ENCODE measurements at places on chromosomes 7 and 10.

- DNase-seq: no peak
Measured at GRCh38 chr10:48523820-48524758, 80.8 kb downstream of the ARHGAP22 start.

DNA sequence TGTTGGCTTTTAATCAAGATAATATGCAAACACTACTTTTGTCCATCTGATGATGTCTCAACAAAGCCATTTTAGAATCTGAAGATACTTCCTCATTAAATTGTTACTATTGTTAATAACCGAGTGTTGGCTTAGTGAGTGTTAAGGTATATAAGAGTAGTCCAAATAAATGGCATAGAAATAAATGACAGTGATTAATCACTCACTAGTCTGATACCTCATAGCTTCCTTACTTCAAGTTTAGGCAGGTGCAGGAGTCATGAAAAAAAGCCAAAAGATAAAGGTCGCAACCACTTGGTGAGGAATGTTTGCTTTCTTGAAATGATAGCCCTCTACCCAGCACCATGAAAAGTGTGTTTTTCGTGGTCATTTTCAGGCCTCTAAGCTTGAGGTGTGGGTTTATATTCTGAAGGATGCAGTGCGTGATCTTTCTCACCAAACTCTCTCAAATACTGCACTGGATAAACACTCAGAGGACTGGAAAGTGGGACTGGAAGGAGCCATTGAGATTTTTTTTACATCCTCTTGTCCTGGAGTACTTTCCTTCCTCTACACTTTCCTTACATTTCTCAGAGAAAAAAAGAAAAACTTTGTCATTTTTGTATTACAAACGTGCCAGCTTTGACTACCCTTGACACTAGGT lies 138.1 kb downstream of the KIAA1217 start:
- DNase-seq: no peak

GRCh38 chr7:151712810-151713125 lies 164.1 kb downstream of the PRKAG2 start:
- DNase-seq: no peak

- DNase-seq: no peak
Measured at GRCh38 chr7:87119581-87119980, 32.7 kb upstream of the DMTF1 start.

GRCh38 chr10:26481914-26482550 lies 43.9 kb downstream of the APBB1IP start:
- DNase-seq: no peak

- peak; percentile 24 for DNase-seq
Measured at GRCh38 chr7:66239467-66239856, 34.3 kb downstream of the TPST1 start.

DNA sequence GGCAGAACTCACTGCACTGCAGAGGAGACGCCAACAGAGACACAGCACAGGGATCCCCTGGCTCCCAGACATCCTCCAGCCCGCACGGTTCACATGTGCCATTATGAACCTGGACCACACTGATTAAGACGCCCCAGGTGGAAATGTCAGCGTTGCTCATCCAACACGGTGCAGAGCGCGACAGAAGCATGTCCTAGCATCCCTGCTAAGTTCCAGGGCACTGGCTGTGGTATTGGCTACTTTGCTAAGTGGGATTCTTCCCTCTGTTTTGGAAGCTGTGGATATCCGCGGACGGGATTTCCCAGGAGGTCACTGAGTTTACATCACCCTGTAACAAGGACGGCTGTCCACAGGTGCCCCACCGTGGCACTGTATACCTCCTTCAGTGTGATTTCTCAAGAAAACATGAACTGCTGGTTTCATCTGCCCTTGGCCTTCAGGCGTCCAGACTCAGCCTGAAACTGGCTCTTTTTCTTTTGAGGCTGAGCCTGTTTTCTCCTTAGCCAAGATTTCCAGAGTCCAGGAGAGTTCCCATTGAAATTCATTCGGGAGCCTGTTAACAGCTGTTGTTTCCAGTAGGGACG lies 324.0 kb downstream of the WDR37 start:
- DNase-seq: no peak

GRCh38 chr10:32890444-32890843 lies 67.6 kb downstream of the ITGB1 start:
- DNase-seq: no peak

GRCh38 chr7:32616625-32617024 lies 121.3 kb downstream of the AVL9 start:
- peak; percentile 74 for DNase-seq

DNA sequence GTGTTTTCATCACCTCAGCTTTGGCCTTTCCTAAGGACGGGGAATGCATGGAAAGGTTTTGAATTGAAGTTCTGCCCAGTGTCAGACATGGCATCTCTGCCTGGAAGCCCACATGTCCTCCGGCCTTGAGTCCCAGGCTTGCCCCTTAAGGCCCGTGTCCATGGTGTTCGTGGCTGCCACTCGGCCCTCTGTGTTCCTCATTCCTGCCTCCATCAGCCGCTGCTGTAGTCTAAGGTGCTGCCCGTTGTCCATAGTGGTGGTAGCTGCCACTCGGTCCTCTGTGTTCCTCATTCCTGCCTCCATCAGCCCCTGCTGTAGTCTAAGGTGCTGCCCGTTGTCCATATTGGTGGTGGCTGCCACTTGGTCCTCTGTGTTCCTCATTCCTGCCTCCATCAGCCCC lies 180.7 kb upstream of the SHH start:
- DNase-seq: no peak

DNA sequence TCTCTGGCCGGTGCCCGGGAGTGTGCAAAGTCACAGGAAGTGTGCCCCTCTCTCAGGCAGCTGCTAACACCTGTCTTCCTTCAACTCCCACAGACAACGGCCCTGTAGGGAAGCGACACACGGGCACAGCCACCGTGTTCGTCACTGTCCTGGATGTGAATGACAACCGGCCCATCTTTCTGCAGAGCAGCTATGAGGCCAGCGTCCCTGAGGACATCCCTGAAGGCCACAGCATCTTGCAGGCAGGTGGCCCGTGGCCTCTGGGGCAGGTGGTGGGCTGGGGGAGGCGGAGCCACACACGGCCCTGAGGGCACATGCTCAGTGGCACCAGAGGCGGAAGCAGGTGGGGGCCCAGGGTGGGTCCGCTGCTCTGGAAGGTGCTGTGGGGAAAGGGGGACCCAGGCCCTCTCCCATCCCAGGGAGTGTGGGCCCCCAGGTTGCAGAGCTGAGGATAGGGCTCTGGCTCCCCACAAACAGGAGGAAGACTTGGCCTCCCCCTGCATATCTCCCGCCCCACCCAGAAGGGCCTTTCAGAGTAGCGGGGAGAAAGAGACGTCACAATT lies 6.9 kb downstream of the C10orf105 start:
- no peak for DNase-seq

GRCh38 chr7:99731638-99732374 lies 3.2 kb downstream of the CYP3A7 start:
- DNase-seq: no peak

DNA sequence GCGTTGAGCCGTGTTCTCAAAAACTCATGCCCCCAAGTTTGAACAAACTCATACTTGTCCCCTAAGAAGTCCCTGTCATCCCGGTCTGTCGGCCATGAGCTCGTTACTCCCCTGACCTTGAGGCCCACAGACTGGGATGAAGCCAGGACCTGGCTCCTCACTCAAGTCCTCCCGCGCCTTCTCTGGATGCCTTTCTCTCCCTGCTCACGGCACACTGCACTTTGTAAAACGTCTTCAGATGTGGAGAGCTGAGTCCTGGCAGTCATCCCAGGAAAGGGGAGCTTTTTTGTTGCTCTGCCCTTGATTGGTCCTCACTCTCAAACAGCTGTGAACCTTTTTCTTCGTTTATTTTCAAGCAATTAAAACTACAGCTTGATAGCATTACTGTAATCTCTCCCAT lies 110.8 kb downstream of the JAZF1 start:
- DNase-seq: peak; percentile 79

GRCh38 chr7:107213945-107214344 lies 45.1 kb downstream of the HBP1 start:
- no peak for DNase-seq

GRCh38 chr7:100567751-100568175 lies 5.9 kb downstream of the SAP25 start:
- no peak for DNase-seq

DNA sequence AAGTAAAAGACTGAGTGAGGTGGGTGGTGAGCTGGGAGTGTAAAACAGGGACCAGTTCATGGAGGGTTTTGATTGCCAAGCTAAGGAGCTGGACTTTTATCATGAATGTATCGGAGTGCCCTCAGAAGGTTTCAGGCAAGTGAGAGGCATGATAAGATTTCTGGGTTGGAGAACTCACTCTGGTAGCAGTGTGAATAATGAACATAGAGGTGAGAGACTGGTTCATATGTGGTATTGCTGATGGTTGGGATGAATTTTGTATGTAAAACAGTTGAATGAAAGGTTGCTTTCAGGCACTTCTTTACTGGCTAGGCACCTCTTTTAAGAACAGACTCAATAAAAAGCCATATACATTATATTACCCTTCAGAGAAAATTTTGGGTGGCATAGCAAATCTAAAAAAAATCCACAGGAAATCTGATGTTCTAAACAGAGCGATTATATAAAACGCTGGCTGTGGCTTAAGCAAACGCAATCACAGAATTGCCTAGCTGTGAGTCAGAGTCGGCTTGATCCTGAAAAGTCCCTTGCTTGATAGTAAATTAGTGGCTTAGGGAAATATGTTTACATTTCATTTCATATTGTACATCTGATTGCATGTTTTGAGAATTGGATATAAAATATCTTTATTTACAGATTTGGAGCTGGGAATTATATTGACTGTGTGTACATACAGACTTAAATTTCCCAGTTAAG lies 92.9 kb upstream of the HDAC9 start:
- DNase-seq: peak; percentile 88

- DNase-seq: no peak
Measured at GRCh38 chr7:30306976-30307375, 22.6 kb downstream of the ZNRF2 start.

GRCh38 chr7:143384661-143385631 lies 3.8 kb downstream of the ZYX start:
- DNase-seq: no peak

GRCh38 chr10:71848325-71849275 lies 2.5 kb downstream of the PSAP start:
- peak; percentile 51 for DNase-seq

GRCh38 chr10:71757399-71757922 lies 15.9 kb downstream of the VSIR start:
- DNase-seq: no peak

DNA sequence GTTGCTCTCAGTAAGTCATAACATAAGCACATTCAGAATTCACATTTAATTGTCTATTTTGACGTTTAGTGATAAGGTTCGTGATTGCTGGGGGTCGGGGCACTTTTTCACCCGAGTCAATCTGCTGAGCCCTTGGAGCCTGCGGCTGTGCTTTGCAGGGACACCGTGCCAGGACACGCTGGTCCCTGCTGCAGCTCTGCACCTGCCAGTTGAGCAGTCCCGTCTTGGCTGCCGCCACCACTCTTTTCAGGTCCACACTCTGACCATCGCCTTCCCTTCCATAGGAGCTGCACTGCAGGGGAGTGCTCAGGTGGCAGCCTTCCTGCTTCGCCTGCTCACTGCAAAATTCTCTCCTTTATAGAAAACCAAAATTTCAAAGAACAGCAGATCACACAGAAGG lies 36.4 kb downstream of the CUL1 start:
- no peak for DNase-seq

- DNase-seq: no peak
Measured at GRCh38 chr10:55374060-55374459, 573.0 kb upstream of the PCDH15 start.

GRCh38 chr10:116743266-116744064 lies 1.1 kb upstream of the HSPA12A start:
- DNase-seq: no peak

- no peak for DNase-seq
Measured at GRCh38 chr10:122494173-122494820, 32.9 kb downstream of the HTRA1 start.
